ENCODE measurements at places on chromosomes 3 and 15.

DNA sequence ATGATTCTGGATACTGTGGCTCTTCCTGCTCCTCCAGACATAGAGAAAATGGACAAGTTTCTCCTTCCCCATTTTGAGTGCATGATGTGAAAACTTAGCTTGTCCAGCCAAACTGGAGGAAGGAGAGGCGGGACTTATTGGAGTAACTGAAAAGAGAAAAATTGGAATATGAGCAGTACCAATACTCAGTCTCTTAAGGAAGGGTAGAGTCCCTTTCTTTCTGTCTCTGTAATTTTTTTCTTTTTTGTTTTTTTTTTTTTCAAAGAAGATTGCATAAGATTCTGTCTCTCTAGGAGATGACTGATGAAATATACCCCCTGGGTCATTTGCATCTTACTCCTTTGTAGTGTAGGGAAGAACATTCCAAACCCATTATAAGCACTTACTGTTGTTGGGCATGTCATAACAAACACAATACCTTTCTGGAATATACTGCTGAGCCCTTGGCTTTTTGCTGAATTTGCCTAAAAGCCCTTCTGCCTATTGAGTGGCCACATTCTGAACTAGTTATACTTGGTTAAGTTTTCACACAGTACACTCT, 498.1 kb upstream of the TPRG1 start:
- DNase-seq, result no peak

DNA sequence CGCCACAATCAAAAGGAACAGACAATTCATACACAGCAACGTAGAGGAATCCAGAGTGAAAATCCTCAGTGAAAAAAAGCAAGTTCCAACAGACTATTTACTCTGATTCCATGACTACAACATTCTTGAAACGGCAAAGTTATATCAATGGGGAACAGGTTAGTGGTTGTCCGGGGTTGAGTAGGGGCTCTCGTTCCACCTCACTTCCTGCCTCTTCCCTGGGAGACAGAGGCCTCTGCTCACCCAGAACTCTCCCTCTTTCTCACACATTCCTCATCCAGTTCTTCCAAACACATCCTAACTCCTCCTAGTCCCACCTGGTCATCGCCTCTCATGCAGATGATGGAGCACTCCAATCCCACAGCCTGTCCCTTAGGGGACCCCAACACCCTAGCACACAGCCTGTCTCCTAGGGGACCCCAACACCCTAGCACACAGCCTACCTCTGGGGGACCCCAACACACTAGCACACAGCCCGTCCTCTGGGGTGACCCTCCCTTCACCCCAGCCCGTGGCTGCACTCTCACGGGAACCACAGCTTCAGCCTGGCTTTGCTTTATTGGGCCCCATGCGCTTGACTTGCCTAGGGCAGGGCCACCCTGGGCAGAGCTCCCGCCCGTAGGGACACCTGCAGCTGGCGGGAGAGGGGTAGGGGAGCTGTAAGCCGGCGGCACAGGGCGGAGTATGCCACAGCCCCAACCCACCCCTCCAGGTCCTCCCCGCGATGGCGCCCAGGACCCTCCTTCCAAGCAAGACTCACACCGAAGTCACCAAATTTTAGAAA, 5.2 kb downstream of the OCA2 start:
- DNase-seq, result no peak

DNA sequence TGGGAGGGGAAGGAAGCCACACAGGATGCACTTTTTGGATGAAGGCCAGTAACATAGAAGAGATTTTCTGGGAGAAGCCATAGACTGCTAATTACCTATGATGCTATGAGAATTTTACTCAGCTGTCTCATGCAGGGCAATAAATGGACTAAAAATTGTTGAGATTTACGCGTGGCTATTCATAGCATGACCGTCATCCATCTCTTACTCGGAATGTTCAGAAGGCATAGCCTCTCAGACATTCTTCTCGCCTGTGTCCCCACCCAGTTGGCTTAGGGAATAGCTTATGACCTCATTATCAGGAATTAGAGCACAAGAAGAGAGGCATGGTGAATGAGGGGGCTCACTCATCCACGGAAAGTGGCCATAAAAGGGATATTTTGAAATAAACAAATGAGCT, 107.9 kb upstream of the ATP10A start:
- no peak for DNase-seq

DNA sequence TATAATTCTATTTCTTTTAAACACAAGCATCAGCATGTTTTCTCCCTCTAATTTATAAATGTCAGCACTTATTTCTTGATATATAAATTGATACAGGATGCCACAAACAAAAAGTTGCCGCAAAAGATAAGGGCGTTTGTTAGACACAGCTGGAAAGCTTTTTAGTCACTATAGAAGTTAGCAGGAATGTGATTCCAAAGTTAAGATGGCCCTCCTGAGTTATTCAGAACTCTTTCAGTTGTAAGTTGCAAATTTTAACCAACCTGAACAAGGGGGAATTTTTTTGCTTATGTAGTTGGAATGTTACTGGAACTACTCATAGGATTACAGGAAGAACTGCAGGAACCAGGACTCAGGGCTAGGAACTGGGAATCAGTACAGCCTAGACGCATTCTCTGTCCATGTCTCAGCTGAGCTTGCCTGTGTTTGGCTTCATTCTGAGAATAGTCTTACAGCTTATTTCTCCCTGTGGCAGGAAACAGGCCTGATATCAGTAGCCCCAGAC, 166.3 kb downstream of the VGLL4 start:
- no peak for DNase-seq

DNA sequence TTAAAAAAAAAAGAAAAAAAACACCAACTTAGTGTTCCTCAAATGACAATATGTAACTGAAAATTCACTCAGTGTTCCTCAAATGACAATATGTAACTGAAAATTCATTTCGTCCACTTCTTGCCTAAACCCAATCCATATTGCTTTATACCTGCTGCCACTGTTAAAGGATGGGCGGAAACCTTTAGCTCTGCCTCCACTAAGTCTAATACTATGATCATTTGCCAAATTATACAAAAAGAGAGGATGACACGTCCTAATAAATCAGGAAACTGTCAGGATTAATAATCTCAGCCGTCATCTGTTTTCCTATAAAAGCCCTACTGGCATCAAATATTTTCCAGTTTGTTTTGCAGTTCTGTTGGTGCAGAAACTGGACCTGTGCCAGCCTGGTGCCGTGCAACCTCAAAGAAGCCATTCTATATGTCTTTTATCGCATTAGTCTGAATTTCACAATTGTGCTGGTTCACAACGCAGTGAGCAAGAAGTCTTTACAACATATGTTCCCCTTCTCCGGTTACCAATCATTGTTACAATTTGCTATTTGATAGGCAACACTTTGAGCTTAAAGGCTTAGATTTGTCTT, 160.4 kb upstream of the KCNH8 start:
- no peak for DNase-seq

- DNase-seq, result no peak
Observed at GRCh38 chr3:97970156-97970555, 2.1 kb downstream of the RIOX2 start.

GRCh38 chr3:136994772-136995516, 37.2 kb downstream of the IL20RB start:
- DNase-seq, result peak; percentile 59

GRCh38 chr3:18245721-18246120, 179.4 kb downstream of the SATB1 start:
- no peak for DNase-seq

DNA sequence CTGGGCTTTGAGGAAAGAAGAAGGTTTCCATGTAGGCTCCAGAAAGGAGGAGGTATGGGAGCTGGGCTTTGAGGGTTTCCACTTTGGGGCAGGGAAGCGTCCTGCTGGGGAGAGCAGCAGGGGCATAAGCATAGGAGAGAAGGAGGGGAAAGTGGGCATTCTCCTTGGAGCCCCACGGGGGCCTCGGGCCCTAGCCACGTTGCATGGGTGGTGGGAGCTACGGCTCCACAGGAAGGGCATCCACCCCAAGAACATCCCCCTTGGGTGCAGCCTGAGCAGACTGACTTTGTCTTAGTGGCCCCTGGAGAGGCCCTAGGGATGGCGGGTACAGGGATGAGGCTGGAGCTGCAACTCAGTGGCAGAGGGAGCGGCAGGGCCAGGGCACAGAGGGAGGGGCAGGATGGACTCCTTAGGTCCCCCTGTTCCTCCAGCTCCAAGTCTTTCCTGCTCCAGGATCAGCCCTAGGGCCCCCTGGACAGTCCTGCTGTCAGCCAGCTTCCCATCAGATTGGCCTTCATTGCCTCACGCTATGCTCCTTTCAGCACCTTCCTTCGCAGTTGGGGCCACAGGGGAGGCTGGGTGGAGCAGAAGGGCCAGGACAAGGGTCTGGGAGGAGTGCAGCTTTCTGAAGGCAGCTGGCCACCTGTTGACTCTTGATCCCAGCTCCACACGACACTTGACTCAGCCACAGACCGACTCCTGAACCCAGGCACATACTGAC, 22.9 kb downstream of the PRR20G start:
- no peak for DNase-seq

- DNase-seq, result no peak
Observed at GRCh38 chr3:41259449-41260062, 60.3 kb downstream of the CTNNB1 start.

GRCh38 chr15:89203705-89204273, 17.6 kb downstream of the RLBP1 start:
- DNase-seq, result no peak

GRCh38 chr3:42799376-42799775, 4.9 kb downstream of the HIGD1A start:
- no peak for DNase-seq

DNA sequence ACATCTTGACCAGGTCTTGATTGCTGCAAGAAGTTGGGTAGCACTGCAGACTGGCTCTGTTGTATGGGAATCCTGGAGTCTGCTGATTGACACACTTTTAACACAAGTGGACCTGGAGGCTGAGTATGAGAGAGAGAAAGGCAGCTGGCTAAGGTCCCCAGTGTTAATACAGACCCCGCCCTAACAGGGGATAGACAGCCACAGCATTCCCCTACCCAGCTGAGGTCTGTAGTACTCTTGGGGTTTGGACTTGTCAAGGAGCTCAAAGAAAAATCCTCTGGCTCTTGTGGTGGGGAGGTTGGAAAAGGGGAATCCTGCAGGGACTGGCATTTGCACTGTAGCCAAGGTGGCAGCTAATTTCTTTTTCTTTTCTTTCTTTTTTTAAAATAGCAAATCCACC, 192.7 kb downstream of the ZNF621 start:
- no peak for DNase-seq

DNA sequence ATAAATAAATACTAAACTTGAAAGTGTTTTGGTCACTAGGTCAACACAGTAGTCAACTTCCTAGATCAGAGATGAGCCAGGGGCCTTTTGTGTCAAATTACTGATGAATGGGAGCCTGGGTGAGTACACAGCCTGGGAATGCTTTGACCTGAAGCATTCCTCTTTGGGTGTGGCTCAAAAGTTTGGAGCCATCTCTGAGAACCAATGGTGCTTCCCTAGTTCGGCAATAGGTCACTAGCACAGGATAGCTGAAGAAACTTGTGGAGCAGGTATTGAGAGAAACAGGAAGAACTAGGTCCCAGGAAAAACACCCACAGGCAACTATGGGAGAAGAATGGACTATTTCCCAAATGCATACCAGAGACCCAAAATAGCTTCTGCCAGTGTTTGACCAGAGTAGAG, 56.6 kb upstream of the PLXND1 start:
- no peak for DNase-seq

DNA sequence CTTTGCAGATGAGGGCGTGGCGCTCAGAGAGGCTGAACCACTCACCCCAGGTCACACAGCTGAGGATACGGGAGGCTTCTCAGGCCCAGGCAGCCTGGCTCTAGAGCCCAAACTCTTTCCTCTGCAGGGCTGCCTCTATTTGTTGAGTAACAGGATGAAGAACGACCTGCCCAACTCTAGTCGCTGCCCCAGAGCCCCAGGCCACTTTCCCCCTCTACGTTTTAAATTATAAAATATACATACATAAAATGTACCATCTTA, 19.2 kb upstream of the ZXDC start:
- DNase-seq, result no peak

- DNase-seq, result no peak
Observed at GRCh38 chr3:122322095-122323075, 2.7 kb upstream of the CSTA start.

DNA sequence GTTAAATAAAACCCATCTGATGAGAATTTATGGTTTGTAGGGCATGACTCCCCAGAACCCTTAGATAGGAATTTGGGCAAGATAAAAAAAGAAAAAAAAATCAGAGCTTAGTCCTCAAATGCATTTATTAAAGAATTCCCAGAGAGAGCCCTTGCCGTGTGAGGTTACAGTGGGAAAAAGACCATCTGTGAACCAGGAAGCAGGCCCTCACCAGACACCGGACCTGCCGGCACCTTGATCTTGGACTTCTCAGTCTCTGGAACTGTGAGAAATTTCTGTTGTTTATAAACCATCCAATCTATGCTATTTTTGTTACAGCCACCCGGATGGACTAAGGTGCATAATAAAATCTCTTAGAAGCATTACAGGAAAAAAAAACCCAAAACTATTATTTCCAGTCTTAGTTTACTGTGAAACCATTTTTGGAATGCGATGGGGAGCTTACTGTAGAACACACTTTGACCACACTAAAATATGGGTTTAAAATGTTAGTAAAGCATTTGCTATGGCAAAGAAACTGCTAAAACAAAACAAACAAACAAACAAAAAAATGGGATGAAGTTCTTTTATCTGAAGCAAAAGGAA, 72.2 kb downstream of the LEKR1 start:
- DNase-seq, result no peak

GRCh38 chr3:5054098-5054497, 68.0 kb upstream of the ARL8B start:
- DNase-seq, result no peak

- no peak for DNase-seq
Observed at GRCh38 chr3:163939926-163940325, 1138.4 kb downstream of the SI start.

GRCh38 chr3:193029800-193030199, 112.1 kb upstream of the MB21D2 start:
- no peak for DNase-seq

DNA sequence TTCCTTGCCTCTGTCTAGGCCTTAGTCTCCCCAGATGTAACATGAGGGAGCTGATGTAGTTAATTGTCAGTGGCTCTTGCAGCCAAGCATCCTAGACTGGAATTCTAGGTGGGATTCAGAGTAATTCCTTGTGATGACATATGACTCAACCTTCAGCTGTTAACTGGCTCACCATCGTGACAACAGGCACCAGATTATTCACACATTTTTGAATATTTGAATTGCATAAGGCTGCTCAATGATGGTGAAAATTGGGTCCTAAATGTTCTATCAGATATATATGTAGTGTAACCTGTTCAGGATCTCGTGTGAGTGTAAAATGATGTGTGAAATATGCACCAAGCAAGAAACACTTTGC, 405.1 kb downstream of the LPP start:
- no peak for DNase-seq

All from spinal cord (tissue), 10 donors.